ENCODE measurements at places on chromosomes 5 and 9.
A peak's percentile ranks its signal among the peaks of the same experiment; 100 is the strongest.

DNA sequence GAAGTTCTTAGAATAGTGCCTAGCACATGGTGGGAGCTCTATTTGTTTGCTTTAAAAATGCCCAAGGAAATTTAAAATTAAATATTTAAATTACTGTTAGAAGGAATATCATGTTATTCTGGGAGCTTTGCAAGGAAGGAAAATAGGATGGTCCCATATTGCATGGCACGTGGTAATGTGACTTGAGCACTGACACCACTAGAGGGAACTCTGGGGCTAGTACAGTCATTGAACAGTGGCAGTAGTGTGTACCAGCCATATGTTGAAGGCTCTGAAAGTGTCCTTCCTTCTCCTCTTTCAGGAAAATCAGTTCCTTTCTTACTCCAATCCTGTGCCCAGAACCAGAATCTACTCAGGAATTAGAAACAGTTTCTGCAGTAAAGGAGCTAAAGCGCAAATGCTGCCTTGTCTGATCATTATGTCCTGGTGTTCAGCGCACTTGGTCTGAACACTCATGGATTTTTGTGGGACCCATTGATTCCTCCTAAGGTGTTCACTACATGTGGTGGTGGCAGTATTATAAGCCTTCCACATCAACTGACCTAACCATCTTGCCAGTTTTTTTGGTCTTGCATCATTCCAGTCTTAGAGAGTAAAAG, 54.1 kb downstream of the GDA start:
- DNase-seq = no peak

- no peak for DNase-seq
Observed at GRCh38 chr5:143573568-143574170, 170.2 kb upstream of the NR3C1 start.

DNA sequence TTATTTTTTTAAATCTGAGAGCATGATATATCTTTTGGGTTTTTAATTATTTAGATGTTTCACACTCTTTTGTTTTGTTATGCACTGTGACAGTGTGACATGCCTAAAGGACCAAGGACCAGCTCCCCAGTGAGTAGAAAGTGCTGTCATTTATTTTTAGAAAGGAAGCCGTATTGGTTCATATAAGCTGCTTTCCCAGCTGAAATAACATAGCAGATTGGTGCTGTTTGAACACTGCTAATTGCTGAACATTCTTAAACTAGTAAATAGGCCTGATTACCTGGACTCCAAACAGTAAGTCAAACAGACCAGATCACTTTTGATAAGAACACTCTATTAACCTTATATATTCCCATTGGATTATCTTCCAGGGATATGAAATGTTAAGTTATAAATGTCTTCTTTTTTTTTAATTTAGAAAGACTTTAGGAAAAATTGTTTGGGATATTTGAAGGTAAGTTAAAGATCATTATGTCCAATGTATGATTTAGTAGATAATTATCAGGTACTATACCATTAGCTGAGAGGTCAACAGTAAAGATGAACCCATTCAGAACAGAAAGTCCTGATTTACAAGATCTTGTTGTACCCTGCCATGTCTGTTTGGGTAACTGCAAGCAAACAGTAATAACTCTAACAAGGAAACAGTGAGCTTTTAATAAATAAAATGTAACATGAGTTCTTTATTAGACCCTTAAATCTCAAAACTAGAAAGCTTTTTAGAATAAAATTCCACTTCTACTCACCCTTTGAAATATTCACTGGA, 27.8 kb upstream of the ELL2 start:
- DNase-seq = no peak

- DNase-seq = no peak
Observed at GRCh38 chr5:38258319-38259061, at the start of gene EGFLAM. Gene EGFLAM, plus strand, starts transcription at chr5:38258559. Its CDS starts 196 bp downstream, at chr5:38258755.

- DNase-seq = no peak
Observed at GRCh38 chr9:75051285-75051684, 23.2 kb upstream of the CARNMT1 start.

- DNase-seq = no peak
Observed at GRCh38 chr5:89351222-89351621, 468.2 kb upstream of the MEF2C start.

DNA sequence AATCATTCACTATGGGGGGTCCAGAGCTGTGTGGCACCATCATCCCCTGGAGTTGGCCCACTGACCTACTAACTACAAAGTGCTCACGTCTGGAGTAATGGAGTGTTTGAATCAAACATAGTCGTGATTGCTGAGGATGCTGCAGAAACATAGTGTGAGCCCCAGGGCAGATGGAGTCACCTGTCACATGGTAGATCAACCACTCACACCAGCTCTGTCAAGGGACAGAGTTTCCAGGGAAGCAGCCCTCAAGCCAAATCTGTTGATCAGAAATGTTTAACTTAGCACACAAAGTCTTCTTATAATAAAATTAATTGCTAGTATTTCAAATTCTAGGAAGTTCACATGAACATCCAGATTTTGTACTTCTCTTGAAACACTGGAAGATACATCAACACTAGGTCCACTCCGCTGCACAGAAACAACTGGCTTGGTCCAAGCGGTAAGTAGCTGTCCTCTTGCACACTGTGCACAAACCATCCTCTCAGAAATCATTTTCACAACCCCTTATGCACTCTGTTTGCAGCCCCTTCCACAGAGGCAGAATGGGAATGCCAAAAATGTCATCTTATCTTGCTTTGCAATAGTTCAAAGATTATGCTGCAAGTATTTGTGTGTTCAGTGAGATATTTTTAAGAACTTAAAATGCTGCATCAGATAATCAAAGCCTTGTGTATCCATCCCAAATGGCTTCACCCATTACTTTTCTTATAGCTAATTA, 191.0 kb downstream of the EPB41L4A start:
- no peak for DNase-seq

DNA sequence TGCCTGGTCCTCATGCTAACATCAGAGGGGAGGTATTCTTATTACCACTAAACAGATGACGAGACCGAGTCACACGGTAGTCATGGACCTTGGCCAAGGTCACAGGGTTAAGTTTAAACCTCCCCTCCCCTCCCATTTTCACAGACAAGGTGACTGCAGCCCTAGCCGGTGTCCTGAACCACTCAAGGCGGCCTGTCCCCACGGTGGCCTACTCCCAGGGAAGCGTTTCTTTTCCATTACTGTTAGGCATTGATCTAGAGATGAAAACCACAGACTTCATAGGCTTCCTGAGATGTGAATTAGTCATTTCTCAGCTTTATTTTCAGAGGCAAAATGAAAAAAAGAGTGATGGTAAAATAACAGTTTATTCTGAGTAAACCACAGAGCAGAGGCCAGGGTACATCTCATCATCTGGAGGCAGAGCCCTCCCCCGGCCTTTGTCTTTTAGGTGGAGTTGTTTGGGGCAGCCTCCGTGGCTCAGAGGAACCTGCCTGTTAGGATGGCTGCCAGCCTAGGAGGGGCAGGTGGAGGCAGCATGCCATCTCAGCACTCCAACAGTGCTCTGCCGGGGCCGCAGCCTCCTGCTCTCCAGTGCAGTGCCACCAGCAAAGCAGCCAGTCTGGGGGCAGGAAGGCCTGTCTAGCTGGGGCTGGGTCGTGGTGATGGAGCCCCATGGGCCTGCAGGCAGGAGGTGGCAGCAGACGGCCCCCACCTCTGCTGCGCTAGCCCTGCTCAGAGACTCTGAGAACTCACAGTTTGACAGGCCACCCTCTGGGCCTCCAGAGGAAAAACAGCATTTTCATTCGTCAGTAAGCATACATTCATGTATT, 71.2 kb downstream of the RAPGEF1 start:
- DNase-seq = no peak

GRCh38 chr5:57764479-57765089, 282.0 kb upstream of the ACTBL2 start:
- DNase-seq = no peak

DNA sequence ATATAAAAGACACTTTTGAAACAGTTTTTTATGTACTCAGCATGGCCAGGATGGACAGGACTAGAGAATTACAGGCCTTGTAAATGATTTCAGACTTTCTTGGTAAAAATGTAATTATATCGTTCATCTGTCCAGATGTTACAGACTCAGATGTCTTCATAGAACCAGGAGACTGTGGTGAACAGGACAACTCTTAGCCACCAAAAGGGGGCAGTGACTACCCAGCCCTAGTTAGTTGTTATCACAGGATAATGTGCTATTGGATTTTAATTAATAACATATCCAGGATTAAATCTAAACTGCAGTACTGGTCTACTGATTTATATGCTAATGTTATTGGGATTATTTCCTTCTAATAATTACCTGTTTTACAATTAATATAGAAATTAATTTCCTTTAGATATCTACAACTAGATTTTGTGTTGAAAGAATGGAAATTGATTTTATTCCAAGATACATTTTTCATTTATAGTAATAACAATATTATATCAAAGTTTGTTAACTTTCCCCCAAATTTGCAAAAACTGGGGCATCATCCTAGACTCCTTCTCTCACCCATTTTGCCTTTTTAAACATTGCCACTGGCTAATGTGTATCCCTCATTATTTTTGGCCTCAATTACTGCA, 99.4 kb downstream of the MTREX start:
- DNase-seq = no peak

- DNase-seq = no peak
Observed at GRCh38 chr5:122498163-122498562, 186.1 kb downstream of the SNCAIP start.

DNA sequence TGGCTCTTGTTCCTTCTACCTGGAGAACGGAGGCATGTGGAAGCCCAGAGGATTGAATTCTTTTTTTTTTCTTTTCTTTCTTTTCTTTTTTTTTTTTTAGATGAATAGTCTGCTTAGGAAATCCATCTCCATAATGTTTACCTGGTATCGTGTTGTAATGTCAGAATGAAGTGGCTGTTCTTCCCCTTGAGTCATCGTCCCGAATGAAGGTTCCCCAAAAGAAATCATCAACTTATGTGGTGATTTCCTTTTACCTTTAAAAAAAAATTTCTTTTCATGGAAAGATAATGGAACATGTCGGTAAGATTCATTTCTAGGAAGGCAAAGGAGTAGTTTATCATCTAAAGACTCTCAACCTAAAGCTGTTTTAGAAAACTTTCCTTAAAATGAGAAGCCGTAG, 59.7 kb downstream of the DOCK8 start:
- no peak for DNase-seq

GRCh38 chr9:89695441-89695891, 90.7 kb downstream of the GADD45G start:
- DNase-seq = no peak

- no peak for DNase-seq
Observed at GRCh38 chr9:79266986-79267385, 304.8 kb upstream of the TLE4 start.

GRCh38 chr5:57937501-57938173, 455.0 kb upstream of the ACTBL2 start:
- DNase-seq = no peak

DNA sequence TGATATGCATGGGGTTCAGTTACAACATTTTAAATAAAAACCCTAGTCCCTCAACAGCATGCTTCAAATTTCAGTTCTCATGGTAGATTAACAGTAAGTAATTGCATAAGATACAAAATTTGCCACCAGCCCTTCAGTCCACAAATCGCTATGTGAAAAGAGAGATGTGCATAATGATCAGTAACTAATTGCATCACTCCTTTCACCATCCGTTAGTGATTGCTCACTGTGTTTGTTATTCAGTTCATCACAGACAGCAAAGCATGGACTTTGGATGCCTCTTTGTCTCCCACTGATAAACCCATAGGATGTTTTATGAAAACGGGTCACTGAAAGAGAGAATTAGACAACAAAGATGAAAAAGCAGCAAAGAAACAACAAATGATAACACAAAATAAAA, 103.2 kb downstream of the MCTP1 start:
- DNase-seq = no peak

DNA sequence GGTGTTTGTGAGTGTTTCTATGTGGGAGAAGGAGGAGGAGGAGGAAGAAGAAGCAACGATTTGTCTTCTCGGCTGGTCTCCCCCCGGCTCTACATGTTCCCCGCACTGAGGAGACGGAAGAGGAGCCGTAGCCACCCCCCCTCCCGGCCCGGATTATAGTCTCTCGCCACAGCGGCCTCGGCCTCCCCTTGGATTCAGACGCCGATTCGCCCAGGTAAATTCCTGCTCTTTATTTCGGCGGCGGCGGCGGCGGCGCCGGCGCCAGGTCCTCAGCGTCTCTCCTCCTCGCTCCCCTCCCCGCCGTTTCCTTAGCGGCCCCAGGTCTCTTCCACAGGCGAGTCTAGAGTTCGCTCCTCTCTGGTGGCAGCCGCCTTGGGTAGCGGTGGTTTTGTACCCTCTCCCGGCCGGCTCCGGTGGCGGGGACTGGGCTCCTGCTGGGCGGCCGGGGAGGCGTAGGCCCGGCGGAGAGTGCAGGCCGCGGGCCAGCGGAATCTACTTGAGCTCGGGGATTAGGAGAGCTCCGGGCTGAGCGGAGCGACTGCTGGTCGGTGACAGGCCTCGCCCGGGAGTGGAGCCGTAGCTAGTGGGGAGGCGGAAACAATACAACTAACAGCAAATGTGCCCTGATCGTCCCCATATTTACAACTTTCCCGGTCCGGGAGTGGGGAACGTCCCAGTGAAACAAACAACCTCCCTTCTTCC, 547 bp downstream of the NIPBL start:
- DNase-seq = peak; percentile 35

- no peak for DNase-seq
Observed at GRCh38 chr9:121237916-121238315, 30.0 kb upstream of the GSN start.

GRCh38 chr5:157535042-157535865, 40.3 kb downstream of the ADAM19 start:
- no peak for DNase-seq

- no peak for DNase-seq
Observed at GRCh38 chr9:34454571-34455065, 3.8 kb downstream of the FAM219A start.

DNA sequence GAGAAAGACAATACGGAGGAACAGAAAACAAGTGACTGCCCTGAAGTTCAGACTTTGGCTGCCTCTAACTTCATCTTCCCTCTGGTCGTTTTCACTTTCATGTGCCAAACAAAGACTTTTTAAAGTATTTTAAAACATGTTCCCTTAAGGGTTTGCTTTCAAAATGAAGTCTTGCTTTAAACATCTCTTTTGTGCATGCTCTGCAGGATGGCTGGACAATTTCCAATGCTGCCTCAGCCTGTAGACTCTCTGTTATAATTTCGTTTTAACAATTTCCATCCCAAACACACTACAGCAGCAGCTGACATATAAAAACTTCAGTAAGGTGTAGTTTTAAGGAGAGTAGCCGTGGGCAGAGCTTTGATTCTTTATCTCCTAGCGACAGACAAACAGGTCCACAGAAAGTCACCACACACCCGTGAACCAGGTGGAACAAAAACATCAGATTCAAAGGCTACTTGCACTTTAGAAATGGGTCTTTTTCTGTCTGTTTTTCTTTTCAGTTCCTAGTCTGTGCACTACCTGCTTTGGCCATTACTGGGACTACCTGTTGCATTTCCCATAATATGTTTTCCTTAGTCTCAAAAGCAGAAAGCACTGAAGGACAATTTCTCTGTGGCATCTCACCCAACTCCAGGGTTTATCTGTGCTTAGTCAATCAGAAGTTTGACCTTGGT, 308.9 kb downstream of the DTWD2 start:
- DNase-seq = no peak

GRCh38 chr5:172911976-172912375, 47.2 kb upstream of the RPL26L1 start:
- no peak for DNase-seq
